ENCODE measurements at places on chromosomes 16 and 17.
A peak's percentile ranks its signal among the peaks of the same experiment; 100 is the strongest.

DNA sequence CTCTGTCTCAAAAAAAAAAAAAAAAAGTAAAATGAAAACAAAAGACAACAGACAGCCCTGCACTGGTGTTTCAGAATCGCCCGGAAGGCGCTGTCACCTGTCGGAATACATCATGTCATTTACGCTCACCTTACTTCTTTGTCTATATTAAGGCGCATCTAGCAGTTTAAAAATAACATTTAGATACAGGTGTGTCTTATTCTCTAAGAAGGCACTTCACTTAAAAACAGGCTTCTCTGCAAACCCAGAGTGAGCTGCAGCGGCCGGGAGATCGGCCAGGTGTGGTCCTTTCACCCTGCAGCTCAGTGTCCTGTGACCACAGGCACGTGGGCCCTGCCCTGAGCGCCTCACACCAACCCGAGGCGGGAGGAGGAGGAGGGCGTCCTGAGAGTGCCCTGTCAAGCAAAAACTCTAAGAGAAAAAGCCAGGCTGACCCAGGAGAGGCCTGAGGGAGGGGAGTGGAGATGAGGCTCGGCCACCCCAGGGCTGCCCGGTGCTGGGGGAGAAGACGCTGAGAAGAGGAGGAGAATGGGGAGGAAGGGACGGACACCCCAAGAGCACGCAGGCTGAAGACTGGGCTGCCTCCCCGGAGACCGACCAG, 3.3 kb upstream of the LMF1 start:
- DNase-seq: no peak

DNA sequence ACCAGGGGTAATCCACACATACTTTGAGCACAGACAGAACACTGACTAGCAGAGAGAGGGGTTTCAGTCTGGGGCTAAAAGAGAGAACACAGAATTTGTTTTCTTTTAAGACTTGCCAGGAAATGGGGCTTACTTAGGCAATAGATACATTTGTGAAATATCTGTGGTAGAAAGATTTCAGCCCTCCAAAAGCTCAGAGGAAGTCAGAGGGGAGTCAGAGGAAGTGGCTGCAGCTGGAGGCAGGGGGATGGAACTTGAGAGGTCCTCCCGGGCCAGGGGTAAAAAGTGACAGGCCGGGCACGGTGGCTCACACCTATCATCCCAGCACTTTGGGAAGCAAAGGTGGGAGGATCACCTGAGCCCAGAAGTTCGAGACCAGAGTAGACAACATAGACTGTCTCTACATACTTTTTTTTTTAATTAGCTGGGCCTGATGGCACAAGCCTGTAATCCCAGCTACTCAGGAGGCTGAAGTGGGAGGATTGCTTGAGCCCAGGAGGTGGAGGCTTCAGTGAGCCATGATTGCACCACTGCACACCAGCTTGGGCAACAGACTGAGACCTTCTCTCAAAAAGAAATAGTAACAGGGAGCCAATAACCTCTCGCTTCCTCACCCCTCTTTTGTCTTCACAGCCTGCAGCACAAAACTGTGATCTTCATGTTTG, 49.9 kb downstream of the NLRC5 start:
- no peak for DNase-seq

GRCh38 chr16:7629571-7629970, 296.9 kb downstream of the RBFOX1 start:
- DNase-seq: no peak

DNA sequence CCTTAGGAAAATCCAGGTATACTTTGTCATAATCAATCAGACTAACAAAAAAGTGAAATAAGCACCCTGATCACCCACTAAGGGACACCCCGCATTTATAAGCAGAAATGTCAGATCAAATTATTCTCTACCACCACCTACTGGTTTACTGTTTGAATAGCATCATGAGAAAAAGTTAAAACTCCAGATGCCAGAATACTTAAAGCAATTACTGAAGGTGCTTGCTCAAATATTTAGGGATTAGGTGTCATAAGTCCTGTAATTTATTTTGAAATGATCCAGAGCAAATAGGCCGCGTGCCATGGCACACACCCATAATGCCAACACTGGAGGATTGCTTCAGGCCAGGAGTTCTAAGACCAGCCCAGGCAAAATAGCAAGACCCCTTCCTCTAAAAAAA, 2.3 kb downstream of the TOP2A start:
- DNase-seq: no peak

GRCh38 chr17:59652119-59652518, 32.4 kb downstream of the CLTC start:
- no peak for DNase-seq

GRCh38 chr16:17515421-17516210, 44.9 kb upstream of the XYLT1 start:
- no peak for DNase-seq

DNA sequence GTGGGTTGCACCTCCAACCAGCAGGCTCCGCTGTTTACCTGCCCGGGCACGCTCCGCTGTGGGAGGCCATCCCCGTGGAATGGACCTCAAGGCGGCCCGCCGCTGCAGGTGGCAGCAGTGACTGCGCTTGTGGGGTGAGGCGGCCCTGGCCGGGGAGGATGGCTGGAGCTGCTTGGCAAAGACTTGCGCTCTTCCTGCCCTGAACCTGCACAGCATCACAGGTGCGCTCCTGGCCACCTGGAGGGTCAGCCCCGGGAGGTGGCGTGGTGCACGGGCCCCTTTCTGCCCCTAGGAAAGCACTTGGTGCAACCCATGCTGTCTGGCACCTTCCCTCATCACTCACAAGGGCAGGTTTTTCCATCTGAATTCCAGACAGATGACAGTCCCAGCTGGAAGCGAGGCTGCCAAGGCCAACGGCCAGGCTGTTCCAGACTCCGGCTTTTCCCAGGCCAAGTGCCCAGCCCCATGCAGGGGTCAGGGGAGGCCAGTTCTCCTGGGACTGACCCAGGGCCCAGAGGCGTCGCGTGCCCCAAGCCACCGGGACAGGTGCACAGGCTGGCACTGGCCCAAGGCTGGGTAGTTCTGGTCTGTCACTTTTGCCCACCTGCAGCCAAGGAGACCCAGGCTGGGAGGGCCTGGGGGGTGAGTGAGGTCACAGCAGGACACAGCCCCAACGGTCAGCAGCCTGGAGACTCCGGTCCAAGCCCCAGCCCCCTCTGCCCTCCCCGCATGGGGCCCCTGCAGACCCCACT, 13.3 kb downstream of the UTS2R start:
- DNase-seq: peak; percentile 45

- no peak for DNase-seq
Measured at GRCh38 chr17:56583772-56584171, 9.7 kb upstream of the NOG start.

- no peak for DNase-seq
Measured at GRCh38 chr16:179211-180092, 807 bp upstream of the HBQ1 start.

Measured in glutamatergic neuron (in vitro differentiated cells).